CD4-positive, alpha-beta T cell treated with Interleukin-1 beta for 1 hour (primary cell): ENCODE measurements at places on chromosomes 13 and 19.
A peak's percentile ranks its signal among the peaks of the same experiment; 100 is the strongest.

DNA sequence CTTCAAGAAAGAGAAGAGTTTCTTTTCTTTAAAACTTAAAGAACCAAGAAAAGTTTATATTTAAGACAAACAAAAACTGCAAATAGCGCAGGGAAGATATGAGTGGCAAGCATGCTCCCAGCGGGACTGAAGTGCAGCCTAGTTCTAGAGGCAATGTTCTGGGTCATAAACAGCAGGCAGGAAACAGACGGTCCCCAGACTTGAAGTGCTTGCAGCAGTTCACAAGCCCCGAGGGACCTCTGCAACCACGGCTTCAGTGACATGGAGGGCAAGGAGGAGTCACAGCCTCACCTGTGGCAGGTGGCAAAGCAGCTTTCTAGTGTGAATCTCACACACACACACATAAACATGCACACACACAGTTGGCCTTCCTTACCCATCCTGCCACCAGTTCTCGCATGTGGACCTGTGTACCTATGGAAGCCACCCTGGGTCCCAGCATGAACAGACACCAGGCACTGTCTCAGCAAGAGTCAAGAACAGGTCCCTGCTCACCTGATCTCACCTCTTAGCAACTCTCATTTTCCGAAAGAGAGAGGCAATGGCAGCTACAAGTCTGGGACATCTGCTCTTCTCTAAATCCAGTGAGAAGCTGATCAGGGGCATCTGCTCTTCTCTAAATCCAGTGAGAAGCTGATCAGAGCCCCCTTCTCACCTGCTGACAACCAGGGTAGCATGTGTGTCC lies 162.0 kb downstream of the EFNB2 start:
- peak; percentile 4 for DNase-seq

GRCh38 chr13:77779552-77780272 lies 82.2 kb downstream of the SLAIN1 start:
- DNase-seq, result peak; percentile 40

DNA sequence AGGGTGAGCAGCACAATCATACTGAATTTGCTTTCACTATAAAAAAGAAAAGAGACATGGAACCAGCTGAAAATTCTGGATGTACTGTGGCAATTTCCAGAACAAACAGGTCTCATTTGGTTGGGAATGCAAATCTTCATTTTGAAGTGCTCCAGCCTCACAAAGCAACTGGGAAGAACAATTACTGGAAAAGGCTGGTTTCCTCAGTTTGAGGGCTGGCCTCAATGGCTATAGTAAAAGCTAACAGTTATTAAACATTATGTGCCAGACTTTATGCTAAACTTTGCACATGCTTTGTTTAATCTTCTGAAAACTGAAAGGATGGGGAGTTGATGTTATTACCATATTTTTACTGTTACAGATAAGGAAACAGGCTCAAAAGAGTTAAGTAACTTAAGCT lies 3.0 kb downstream of the OBI1 start:
- DNase-seq, result no peak

DNA sequence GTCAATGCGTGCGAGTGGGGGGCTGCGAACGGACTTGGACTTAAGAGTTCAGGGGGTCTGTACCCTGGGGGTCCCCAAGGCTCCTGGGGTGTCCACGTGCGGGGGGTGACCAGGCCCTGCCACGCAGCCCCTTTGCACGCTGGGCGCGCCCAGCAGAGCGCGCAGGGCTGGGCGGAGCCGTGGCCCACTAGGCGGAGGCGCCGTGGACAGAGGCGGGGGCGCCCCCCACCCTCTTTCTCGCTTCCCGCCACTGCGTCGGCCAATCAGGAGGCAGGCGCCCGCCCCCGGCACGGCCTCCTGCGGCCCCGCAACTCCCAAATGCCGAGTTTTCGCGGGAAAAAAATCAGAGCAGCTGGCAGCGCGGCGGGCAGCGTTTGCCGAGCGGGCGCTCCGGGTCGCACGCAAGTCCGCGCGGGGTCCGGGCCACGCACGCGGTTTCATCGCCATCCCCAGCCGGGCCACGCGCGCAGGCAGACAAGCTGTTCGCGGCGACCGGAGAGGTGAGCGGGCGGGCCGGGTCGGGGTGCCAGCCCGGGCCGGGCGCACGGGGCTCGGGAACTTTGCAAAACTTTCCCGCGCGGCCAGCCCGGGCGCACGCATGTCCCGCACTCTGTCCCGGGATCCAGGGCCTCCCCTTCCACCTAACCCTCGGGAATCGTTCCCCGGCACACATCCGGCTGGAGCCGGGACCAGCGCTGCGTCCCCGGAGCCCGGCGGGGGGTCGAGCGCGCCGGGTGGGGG lies at the start of gene UHRF1:
TSS of gene UHRF1 (plus strand) at position 346 of the 741 bp plus-strand sequence. CDS start 1,385 bp downstream, outside the sequence.
- no peak for DNase-seq

- no peak for DNase-seq
Observed at GRCh38 chr13:114260814-114261213, 20.6 kb upstream of the UPF3A start.

- peak; percentile 67 for DNase-seq
Observed at GRCh38 chr13:24261566-24261965, 47.8 kb upstream of the C1QTNF9 start.

DNA sequence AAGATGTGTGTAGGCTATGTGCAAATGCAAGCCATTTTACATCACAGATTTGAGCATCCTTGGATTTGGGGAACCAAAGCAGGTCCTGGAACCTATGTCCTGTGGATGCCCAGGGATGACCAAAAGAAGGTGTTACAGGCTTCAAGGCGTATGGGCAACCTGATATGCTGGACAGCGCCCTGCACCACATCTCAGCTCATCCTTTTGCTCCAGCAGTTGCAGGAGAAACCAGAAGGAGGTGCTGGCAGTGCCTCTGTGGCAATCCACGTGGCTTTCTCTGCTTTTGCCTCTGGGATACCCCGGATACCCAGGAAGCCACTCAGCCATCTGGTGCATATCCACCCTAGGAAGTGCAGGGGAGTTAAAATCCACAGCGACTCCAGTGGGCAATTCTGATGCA lies 110.3 kb upstream of the VSTM2B start:
- no peak for DNase-seq

GRCh38 chr19:11246941-11247340 lies 7.5 kb downstream of the ANGPTL8 start:
- no peak for DNase-seq

GRCh38 chr13:71327266-71327665 lies 539.7 kb downstream of the DACH1 start:
- no peak for DNase-seq

DNA sequence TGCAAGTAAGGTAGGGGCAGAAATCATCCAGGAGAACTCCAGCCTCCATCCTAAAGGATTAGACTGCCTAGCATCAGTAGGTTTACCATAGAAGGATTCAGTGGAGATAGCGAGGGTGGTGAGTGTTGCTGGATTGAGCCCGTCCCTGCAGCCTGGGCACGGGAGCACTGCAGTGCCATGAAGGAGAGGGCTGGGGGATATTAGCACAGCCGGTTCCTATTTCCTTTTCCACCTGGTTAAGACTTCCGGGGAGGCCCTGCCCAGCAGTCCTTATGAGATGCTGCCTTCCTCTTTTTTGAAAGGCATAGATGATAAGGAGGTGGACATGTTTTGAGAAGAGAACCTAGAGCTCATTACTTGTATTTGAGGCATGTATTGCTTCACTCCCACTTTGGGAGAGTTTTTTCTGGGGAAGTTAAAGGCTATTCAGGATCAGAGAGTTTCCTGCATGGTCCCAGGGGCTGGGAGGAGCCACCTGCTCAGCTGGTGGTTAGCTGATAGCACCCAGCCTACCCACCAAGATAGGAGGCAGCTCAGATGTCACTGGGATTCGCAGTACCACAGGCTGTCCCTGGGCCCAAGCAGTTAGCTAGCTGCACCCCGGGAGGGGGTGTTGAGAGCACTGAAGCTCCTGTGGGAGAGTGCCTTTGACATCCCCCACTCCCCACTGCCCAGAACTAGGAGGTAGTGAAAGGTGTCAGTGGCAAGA lies 17.2 kb downstream of the ACTN4 start:
- DNase-seq, result no peak
